ENCODE measurements at places on chromosomes 16 and 17.

GRCh38 chr16:2471016-2471652 lies at the start of gene NTN3:
Gene NTN3, plus strand, starts transcription at chr16:2471297. Its CDS starts 405 bp downstream, at chr16:2471702.
- DNase-seq, result no peak

- peak; percentile 83 for DNase-seq
These were observed at the start of gene SNN for GRCh38 chr16:11667824-11668622. Gene SNN, plus strand, starts transcription at chr16:11668455. Its CDS starts 7,605 bp downstream, at chr16:11676060.

- DNase-seq, result no peak
These were observed 96.9 kb downstream of the KATNIP start for GRCh38 chr16:27646806-27647205.

DNA sequence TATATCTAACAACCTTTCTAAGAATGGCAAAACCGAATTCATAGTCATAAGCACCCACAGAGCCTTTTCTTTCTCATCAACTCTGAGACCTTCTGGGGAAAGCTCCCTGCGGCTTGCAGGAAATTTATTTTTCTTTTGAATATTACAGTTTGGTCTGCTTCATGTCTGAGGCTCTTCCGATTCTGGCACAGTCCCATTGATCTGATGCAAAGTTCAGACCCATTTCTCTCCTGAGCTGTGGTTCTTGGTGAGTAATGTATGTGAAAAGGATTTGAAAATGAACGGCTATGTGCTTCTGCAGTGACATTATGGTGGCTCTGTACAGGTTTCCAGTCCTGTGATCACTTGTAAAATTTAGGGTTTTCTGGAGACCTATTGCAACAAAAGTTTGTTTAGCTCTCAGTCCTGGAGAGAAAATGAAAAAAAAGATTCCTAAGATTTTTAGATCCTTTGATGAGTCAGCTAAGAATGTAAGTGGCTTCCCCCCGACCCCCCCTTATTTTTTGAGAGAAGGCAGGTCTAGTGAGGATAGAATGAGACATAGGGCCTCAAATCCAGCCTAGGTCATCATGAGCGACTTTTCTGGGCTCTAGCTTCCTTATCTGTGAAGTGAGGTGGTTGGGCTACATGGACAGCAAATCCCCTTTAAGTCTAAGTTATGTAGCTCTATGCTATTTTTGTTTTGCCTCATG lies 4.6 kb downstream of the GAN start:
- no peak for DNase-seq

DNA sequence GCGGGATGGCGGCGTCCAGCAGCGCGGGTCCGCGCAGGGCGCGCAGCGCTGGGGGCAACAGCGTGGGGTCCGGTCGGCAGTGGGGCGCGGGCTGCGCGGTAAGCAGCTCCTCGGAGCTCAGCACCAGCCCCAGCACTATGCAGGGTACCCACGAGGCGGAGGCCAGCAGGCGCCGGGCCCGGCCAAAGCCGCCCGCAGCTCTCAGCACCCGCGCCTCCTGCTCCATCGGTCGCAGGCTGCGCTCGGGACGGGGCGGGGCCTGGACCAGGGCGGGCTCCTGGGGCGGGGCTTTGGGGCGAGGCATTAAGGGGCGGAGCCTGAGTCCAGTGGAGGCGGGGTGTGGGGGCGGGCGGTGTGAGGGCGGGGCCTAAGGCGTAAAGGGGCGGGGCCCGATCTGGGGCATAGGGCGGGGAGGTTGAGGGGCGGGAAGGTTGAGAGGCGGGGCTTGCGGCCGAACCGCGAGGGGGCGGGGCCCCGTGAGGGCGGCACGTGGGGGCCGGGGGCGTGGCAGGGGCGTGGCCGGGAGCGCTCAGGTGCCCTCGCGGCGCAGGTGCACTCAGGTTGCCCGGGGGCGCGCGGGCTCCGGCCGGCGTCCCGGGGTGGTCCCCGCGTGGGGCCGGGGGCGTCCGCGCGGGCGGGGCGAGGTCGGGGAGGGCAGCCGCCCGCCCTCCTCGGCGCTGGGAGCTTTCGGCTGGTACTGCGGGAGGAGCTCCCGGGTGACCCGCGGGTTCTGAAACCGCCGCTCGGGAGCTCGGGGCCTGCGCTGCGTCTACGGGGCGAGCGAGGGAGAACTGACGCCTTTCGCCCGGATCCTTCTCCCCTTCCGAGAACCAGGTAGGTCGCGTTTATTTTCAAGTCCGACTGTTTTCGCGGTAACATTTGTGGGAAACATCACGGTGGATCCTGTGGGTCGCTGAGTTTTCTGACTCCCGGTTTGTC lies 1.4 kb upstream of the SLC22A31 start:
- DNase-seq, result peak; percentile 84

DNA sequence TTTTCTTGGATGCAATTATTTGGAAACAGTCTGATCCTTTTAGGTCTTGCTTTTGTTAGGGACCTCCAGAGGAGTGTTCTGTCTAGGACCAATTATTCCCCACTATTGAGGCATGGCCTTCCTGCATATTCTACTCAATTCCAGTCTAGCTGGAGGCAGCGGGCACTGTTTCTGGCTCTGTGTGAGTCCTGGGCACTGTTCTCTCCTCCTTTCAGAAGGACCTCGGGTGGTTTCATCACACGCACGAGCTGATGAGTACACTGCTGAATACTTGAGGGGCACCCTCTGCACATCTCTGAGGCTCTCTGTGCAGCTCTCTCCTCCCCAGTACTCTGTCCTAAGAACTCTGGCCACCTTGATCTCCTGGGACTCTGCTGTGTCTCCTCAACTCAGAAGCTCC lies 30.7 kb downstream of the DYNLL2 start:
- DNase-seq, result no peak

DNA sequence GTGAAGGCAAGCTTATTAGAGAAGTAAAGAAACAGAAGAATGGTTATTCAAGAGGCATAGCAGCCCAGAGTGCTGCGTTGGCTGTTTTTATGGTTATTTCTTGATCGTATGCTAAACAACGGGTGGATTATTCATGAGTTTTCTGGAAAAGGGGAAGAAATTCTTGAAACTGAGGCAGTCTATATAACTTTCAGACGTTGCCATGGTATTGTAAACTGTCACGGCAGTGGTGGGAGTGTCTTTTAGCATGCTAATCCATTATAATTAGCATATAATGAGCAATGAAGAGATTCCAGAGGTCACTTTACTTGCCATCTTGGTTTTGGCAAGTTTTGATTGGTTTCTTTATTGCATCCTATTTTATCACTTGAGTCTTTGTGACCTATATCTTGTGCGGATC lies 17.4 kb upstream of the MILR1 start:
- no peak for DNase-seq

DNA sequence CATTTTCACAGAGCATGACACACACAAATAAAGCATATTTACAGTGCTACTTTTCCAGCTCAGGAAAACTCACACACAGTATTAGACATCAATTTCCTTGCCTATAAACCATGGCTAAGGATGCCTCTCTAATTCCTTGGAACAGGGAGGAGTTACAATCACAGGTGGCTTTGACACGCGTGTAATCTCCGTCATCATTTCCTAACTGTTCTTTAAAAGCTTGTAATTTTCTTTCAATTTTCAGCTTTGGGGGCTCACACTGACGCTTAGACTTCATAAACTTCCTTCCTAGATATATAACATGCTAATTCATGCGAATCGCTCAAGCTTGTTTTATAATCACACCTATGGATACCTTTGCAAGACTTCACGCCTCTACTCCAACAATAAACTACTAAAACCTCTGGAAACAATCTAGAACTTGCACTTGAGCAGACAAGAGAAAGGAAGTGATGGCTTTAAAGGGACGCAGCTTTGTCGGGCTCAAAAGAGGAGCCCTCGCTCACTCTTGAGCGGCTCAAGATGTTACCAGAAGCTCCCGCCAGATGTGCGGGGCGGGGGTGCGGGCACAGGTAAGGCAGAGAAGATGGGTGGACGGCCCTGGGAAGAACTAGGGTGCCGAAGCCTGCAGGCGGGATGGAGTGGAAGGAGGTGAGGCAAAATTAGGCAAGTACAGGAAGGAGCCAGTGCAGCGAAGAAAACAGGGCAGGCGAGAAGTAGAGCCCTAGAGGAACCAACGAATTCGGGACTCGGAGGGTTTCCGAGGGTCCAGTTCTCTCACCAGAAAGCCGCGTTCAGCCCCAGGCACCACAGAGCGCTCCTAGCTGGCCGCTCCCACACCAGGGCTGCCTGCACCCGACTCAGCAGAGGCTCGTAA lies 631 bp downstream of the RETREG3 start:
- no peak for DNase-seq

DNA sequence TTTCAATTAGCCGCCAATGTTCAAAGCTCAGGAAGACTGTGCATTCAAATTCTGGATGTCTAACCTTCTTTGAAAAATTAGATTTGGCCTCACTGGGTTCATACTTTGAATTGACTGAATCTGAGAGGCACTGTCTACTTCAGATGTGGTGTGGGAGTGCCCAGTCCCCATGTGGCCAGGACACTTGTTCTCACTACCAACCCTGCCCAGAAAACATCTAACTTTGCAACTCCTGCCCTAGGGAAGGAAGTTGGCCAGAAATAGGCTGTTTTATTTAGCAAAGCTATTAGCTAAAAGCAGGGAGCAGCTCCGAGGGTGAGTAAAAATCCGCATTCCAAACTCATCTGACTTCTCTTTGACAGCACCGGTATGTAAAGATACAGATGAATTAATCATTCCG lies 86.3 kb downstream of the XYLT1 start:
- DNase-seq, result no peak

- no peak for DNase-seq
These were observed 288.8 kb downstream of the NPIPA8 start for GRCh38 chr16:18047761-18048160.

GRCh38 chr16:29876217-29876593 lies 13.2 kb upstream of the CDIPT start:
- DNase-seq, result no peak

GRCh38 chr17:7655541-7655840 lies 4.8 kb downstream of the ATP1B2 start:
- DNase-seq, result no peak

DNA sequence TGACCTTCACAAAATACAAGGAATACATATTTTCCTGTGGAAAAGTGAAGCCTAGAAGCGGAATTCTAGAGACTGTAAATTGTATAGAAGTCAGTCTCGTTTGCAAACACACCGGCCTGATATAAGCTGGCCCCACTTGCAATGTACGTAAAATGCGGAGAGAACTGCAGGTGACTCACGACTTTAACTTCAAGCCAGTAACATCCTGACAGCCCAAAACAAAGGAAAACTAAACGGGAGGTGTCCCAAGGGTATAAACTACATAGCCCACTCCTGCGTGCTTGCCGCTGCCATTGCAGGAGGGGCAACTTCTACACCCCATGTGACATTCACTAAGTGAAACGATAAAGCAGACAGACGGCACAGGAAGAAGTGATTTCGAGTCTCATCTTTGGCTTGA lies 101.6 kb downstream of the CYTH1 start:
- no peak for DNase-seq

Measured in stimulated activated CD4-positive, alpha-beta T cell treated with anti-CD3 and anti-CD28 coated beads, Interleukin-15, amount 100 ng/mL, for 48 hours (primary cell).